Jurkat, Clone E6-1 (cell line): ENCODE measurements at places on chromosomes 2 and 18.

- DNase-seq = no peak
These were observed 1.4 kb downstream of the RAB1A start for GRCh38 chr2:65128297-65129190.

DNA sequence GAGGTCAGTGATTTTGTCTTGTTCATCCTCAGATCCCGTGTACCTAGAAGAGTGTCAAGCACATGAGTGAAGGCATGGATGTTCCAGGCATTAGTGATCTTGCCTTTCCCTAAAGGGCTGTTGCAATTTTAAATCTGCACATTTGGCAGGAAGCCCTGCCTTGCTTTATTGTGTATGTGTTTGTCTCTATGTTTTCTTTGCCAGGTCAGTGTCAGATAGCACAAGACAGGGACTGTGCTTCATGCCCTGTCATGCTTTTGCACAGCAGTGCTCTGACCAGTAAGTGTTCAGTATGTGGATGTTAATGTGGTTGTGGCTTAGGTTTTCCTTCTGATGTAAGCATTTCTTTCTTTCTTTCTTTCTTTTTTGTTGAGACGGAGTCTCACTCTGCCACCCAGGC is 131.5 kb downstream of the RGPD3 start:
- DNase-seq = no peak

- DNase-seq = no peak
These were observed 2.5 kb downstream of the TLK1 start for GRCh38 chr2:171158036-171158789.

- no peak for DNase-seq
These were observed 87.3 kb downstream of the SH3RF3 start for GRCh38 chr2:109216332-109216731.

DNA sequence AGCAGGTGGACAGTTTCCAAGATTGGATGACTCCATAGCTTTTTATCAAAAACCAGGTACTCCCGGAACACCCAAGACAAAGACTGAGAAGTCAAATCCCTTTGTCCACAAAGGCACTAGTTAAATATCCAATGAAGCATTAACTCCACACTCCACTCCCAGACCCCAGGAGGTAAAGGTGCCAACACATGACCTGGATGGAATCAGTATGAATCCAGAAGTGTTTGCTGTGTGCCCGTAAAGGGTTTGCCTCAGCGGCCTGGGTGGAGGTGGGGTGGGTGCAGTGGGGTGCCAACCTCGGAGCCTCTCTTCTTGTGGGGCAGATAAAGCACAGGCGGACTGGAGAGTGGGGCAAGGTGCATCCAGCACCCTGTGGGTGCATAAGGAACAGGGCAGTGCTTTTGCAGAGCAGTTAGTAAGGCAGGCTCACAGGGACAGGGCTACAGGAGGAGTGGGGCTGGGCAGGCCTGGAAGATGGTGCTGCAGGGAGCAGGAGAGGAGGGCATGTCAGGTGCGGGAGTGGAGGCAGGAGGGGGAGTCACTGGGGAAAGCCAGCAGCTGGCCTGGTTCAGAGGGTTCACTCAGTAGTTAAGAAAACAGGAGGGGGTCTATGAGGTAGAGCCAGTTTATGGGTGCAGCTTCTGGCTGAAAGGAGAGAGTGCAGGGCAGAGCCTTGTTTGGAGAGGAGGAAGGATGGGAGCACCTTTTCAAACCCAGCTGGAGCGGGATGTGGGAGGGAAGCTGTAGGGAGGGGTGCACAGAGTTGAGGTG is 208.4 kb upstream of the SMAD2 start:
- no peak for DNase-seq

DNA sequence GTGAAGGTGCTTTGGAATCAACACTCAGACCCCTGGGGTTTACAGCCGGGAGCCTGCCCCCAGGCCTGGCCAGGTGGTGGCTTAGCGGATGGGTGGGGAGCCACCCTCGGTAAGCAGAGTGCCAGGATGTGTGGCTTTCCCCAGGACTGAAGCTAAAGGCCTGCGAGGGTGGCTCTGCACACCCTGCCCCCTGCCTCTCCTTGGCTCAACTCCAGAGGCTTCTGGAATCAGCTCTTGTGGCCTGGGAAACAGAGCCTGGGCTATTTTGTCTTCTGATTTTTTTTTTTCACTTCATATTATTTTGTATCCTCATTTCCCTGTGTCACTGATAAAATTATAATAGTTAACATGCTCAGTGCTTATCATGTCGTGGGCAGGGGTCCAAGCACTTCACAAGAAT is 79.8 kb downstream of the RHOB start:
- no peak for DNase-seq
